ENCODE measurements at places on chromosomes 3 and 15. TPM values are rescaled to one million over a fixed set of nuclear protein-coding genes. Genes with fewer than 3 reads are reported as not detected.
A peak's percentile ranks its signal among the peaks of the same experiment; 100 is the strongest.

DNA sequence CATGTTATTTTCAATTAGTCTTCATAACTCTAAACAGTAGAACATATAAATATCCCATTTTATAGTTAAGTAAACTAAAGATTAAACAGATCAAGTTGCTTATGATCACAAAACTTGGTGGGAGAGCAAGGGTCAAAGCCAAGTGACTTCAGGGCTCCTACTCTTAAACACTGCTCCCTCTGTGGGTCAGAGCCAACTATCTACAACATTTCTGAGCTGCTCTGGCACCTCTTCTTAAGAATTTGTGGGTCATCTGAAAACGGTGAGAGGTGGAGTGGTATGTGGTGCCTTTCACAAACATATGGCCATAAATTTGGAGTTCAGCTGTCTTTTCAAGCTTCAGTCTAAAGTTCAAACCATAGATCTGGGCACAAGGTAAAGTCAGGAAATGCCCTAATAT lies 10.9 kb downstream of the ATG3 start:
- no peak for DNase-seq

GRCh38 chr3:43378066-43378935 lies 92.0 kb downstream of the SNRK start:
- peak; percentile 31 for DNase-seq

- no peak for DNase-seq
Observed at GRCh38 chr15:90240856-90241255, 6.8 kb downstream of the GDPGP1 start.

GPR149 gene
- total RNA-seq, result not detected

ANKRD63 gene
- not detected for total RNA-seq

Data from HepG2 (cell line).